ENCODE measurements at places on chromosomes 6 and 20.

- no peak for DNase-seq
Observed at GRCh38 chr6:129590408-129591022, 119.5 kb downstream of the ARHGAP18 start.

GRCh38 chr6:18166312-18167036 lies 11.3 kb downstream of the KDM1B start:
- DNase-seq: no peak

- DNase-seq: no peak
Observed at GRCh38 chr6:131206463-131207251, 71.4 kb downstream of the AKAP7 start.

- DNase-seq: no peak
Observed at GRCh38 chr6:39684790-39685488, 40.3 kb downstream of the KIF6 start.

DNA sequence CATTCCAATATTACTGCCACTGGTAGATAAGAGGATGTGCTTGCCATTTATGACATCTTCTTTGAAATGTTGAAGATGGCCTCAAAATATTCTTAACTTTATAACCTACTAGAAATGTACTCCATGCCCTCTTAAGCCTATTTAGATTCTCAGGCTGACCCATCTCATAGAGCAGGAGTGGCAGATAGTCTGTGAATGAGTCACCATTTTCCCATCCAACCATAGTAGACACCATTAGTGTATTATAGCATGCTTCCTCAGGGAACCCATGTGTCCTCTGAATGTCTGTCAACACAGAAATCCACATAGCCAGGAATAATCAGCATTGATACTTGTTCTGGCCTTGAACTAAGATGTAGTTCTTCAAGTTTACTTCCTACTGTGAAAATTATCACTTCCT lies 150.2 kb downstream of the IMPG1 start:
- DNase-seq: no peak

- no peak for DNase-seq
Observed at GRCh38 chr6:35544769-35545361, 32.2 kb upstream of the TULP1 start.

- DNase-seq: no peak
Observed at GRCh38 chr20:41314386-41314785, 3.1 kb downstream of the ZHX3 start.

DNA sequence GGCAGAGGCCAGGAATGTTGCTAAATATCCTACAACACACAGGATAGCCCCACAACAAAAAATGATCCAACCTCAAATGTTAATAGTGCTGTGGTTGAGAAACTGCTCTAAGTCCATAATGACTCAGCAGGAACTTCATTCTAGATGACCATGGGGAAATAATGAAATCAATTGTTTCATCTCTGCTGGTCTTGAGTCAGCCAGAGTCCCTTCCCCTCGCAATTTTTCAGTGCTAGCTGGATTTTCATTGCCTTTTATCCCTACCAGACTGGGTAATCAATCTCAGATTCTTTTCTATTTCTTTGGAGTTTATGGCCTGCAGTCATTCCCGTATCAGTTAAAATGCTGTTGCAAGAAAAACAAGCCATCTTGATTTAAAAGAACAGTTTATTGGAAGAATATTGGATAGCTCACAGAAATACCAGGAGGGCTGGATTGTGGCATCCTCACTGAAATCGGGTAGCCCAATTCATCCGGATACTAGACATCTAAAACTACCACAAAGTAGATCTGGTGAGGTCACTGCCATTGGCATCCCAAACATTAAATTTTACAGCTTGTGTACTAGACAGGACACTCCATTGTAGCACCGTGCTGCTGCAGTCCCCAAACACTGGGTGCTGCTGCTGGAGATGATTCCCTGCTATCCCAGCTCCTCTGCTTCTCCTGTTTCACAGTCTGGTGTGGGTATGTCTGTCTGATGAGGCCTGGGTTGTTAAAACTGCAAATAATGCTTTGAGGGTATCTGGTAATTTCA lies 30.3 kb upstream of the POPDC3 start:
- no peak for DNase-seq

DNA sequence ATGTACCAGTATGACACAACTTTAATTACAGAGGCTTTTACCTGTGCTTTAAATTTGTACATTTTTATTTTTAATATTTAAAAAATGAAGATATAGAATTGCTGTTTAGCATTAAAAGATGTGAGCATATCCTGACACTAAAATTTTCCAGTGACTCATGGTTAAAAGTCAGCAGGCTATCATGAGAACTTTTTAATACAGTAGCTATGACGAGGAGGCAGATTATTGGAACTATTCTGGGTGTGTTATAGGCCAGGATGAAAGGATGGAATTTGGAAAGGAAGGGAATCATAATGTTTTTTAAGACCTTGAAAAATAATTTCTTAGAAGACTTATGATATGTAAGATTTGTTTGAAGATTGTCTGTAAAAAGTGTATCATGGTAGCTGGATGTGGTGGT lies 91.0 kb downstream of the GFRA4 start:
- no peak for DNase-seq

DNA sequence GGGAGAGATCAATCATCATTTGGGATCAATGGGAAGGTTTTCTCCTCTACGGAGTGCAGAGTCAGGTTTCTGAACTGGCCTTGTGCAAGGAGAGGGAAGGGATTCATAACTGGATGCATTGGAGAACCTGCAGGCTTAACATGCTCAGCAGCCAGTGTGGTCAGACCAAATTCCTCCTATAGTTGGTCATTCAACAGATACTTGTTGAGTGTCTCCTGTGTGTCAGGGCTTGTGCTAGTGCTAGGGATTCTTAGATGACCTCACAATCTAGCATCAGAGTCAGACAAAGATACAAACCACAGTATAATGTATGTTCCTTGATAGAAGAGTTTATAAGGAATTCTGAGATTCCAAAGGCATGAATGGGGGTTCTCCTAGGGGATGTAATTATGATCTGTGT lies 23.9 kb downstream of the RALY start:
- DNase-seq: no peak

DNA sequence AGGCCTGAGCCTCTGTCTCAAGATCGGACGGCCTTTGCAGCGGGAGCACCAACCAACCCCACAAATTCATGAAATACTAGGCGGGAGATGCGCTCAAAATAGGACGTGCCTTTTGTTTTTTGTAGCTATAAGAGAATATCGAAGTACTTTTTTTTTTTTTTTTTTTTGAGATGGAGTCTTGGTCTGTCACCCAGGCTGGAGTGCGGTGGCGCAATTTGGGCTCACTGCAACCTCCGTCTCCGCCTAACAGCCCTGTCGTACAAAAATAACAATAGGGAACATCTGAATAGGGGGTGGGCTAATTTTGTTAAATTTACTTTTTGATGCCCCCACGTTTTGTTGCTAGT lies 5.9 kb upstream of the TUBB2A start:
- DNase-seq: no peak

DNA sequence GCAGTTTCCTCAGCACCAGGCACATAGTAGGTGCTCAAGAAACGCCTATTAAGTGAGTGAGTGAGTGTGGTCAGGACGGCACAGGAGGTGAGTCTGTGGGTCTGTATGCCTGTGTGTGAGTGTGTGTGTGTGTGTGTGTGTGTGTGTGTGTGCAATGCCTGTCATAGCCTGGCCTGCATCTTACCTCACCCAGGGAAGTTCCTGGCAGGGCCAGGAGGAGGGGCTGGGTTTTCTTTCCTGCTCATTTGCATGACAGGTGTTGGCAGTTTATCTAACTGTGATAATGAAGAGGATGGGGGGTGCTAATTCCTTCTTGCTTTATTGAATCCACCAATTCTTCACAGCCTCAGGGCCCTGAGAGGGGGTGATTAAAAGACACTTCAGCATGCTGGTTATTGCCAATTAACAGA lies 146.7 kb upstream of the MLN start:
- no peak for DNase-seq

DNA sequence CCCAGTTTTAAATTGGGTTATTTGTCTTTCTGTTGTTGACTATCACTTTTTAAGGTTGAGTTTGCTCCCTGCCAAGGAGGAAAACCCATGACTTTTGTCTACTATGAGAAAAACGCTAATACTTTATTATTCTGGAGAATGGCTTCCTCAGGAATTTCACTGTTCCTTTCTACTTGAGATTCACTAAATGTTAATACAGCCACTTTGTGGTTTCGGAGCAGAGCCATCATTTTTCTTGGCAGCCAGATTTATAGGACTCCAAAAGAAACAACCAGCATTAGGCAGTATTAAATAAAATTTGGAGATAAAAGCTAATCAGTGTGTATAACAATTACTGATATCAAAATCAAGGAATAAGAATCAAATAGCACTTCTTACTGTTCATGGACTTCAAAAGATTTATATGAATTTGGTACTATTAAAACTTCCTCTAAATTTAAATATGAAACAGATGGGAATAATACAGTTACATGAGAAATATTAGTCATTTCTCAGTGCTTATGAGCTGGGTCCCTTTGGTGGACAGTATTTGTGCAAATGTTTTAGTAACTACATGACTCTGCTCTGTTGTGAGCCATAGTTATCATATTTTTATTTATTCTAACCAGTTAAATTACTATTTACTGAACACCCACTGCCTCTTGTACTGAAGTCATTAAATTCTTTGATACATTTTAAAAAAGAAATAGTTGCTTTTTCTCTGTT lies 64.1 kb upstream of the FBXO30 start:
- DNase-seq: no peak

GRCh38 chr6:70124882-70125545 lies 177.9 kb downstream of the COL9A1 start:
- no peak for DNase-seq

DNA sequence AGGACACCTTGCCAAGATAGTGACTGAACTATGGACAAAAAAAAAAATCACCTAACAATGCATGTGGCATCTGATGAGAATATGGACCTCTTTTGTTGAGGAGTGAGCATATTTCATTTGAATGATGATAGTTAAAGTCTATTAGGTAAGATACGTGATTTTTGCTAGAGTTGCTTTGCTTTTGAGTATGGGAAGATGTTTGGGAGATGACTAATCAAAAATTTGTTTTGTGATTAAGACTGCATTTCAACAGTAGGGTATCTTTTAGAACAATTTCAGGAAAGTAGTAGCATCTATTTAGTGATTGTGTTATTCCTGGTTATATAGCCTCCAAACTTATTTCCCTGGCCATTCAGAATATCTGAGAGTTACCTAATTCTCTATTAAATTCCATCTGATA lies 878.6 kb upstream of the CITED2 start:
- DNase-seq: no peak

GRCh38 chr6:84777888-84778287 lies 13.5 kb upstream of the TBX18 start:
- no peak for DNase-seq

- no peak for DNase-seq
Observed at GRCh38 chr6:61586934-61587537, 699.0 kb downstream of the KHDRBS2 start.

DNA sequence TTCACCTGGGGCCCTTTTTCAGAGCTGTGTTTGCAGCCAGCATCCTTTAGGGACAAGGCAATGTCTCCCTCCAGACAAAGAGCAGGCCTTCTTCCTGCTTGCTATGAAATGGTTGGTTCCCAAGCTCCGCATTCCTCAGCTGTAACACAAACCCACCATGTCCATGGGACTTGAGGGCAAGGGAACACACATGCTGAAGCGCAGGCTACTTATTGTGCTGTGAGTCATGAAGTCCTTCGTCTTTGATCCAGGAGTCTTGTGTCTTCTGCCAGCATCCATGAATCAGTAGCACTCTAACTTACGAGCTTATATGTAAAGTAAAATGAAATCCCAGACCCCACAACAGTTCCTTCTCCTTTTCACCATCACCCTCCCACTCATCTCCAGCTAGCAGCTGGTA lies 59.0 kb downstream of the ANKRD60 start:
- DNase-seq: no peak

GRCh38 chr6:151763303-151763702 lies 44.2 kb upstream of the ESR1 start:
- DNase-seq: no peak

GRCh38 chr6:89361171-89361570 lies 8.6 kb upstream of the UBE2J1 start:
- no peak for DNase-seq

- no peak for DNase-seq
Observed at GRCh38 chr6:122749451-122750050, 30.0 kb upstream of the FABP7 start.

DNA sequence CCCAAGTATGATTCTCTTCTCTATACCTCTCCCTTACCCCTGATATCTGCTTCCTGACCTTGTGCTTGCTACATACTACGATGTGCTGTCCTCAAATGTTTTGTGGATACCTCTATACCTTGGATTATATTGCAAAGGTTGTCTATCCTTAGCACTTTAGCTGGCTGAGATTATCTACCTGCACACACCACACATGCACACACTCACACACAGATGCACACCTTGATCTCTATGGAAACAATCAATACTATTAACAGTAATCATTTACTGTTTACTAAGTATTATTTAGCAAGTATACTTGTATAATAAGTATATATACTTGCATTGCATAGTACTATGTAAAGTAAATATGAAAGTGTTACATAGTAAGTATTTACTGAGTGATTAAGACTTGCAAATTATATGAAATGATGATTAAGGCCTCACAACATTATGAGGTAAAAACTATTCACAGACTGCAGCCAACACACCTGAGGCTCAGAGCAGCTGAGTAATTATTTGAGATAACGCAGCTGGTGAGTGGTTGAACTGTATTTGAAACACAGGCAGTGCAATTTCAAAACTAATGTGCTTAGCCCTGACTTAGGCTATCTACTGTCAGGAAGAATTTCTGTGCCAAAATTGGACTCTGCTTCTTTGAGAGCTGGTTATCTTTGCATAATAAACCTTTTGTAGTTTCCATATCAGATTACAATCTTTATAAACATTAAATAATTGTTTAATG lies 699.9 kb downstream of the FRK start:
- no peak for DNase-seq

DNA sequence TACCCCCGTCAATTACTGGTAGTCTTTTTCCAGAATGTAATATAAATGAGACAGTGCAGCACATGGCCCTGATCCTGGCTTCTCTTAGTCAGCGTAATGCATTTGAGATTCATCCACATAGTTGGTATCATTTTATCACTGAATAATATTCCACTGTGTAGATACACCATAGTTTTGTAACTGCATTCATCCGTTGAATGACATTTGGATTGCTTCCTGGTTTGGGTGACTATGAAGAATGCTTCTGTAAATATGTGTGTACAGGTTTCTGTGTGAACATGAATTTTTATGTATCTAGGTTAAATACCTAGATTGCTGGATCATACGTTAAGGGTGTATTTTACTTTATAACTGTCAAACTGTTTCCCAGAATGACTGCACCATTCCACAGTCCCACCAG lies 62.6 kb upstream of the STMND1 start:
- no peak for DNase-seq

GRCh38 chr6:52087498-52087999 lies at the start of gene PKHD1:
Gene PKHD1 (minus strand): TSS chr6:52087613. CDS start chr6:52084933, 2,680 bp downstream.
- no peak for DNase-seq

GRCh38 chr6:133055441-133055966 lies 185.7 kb upstream of the EYA4 start:
- no peak for DNase-seq

- DNase-seq: no peak
Observed at GRCh38 chr6:25472306-25472705, 179.7 kb upstream of the SCGN start.

GRCh38 chr20:31674895-31675827 lies 37.4 kb downstream of the COX4I2 start:
- no peak for DNase-seq

- no peak for DNase-seq
Observed at GRCh38 chr6:52788478-52788877, 15.1 kb downstream of the GSTA1 start.

- DNase-seq: no peak
Observed at GRCh38 chr6:17059850-17060249, 42.0 kb upstream of the STMND1 start.

- no peak for DNase-seq
Observed at GRCh38 chr6:4788953-4789584, 12.9 kb downstream of the CDYL start.

- no peak for DNase-seq
Observed at GRCh38 chr6:17666646-17667045, 40.1 kb downstream of the NUP153 start.

Measured in GM12891 (cell line).